ENCODE measurements at places on chromosomes 12 and 14.
A peak's percentile ranks its signal among the peaks of the same experiment; 100 is the strongest.

DNA sequence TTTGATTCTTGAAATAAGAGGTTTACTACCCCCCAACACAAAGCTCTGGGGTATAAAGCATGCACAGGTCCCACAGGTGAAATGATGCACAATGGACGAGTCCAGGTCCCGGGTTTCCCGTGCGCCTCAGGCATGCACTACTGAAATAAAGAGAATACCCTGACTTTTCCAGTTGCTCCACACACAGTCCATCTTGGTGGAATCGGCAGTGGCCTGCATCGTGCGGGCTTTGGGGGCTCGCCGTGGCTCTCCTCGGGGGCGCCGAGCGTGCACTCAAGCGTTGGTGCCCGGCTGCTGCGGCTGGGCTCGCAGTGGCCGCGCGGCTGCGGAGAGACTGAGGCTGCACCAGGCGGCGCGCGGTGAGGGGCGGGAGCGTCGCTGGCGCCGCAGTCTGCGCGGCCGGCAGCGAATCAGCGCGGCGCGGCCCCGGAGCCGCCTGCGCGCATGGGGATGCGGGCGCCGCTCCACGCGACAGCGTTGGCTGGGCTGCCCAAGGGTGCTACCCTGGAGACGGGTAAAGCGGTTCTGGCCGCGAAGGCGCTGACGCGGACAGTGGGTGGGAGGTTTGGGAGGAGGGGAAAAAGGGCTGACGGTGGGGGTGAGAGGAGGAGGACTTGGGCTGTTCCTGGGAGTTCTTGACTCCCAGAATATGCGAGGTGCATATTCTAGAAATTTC, 53.8 kb upstream of the CCDC175 start:
- no peak for DNase-seq

GRCh38 chr14:26845151-26845818, 247.5 kb upstream of the NOVA1 start:
- no peak for DNase-seq

DNA sequence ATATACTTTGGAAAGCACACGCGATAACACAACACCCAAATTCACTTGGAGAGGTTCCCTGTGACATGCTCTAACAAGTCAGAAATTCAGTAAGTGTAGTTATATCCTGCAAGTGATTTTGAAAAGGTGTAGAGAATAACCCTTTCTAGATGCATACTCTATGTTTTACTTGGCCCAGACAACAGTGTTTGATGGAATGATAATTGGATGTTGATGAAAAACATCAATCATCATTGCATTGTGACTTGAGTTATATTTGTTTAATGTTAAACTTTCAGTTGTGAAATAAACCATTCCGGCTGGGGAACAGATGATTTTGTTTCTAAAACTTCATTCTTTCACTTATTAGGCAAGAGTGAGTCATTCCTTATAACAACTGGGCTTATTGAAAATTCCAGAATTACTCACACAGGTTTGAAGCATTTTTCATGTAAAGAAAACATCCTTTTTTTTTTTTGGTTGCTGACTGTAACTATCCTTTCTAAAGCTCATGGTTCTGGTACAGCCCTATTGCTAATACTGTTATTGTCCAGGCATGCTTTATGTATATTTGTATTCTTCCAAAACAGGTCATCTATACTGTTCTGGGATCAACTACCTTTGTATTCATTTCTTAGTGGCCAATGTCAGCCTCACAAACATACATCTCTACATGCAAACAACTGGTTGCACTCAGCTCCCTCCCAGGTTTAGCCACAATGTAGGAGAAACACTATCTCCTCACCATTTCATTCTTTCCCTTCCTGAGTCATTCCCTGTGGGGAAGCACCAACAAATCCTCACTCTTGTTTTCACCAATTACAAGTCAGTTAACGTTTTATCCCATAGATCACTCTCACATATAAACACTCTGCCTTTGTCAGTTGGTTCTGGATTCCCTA, 121.2 kb upstream of the LRIG3 start:
- DNase-seq, result no peak

GRCh38 chr12:41743835-41744234, 400.8 kb downstream of the GXYLT1 start:
- no peak for DNase-seq

DNA sequence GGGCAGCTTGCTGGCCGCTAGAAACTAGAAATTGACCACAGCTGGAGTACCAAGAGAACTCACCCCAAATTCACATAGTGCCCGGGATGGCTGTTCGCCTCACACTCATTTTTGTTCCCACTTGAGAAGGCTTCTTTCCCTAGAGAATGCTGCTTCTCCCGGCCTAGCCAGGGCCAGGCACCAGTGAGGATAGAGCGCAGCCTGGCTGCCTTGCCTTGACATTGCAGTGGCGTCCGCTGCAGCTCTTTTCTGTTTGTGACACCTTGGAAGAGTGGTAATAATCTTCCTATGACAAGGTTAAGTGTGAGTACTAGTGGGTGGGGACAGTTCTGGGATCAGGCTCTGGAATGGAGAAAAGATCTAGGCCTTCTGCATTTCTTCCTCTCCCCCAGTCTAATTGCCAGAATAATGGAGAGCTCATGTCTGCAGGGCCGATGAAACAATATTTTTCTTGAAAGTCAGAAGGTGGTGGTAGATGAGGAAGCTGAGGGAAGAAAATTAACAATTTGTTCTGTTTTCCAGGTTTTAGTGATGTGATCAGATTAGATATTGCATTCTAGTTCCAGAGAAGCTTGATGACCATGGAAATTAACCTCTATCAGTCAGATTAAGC, 3.7 kb downstream of the TMEM253 start:
- DNase-seq, result peak; percentile 42

DNA sequence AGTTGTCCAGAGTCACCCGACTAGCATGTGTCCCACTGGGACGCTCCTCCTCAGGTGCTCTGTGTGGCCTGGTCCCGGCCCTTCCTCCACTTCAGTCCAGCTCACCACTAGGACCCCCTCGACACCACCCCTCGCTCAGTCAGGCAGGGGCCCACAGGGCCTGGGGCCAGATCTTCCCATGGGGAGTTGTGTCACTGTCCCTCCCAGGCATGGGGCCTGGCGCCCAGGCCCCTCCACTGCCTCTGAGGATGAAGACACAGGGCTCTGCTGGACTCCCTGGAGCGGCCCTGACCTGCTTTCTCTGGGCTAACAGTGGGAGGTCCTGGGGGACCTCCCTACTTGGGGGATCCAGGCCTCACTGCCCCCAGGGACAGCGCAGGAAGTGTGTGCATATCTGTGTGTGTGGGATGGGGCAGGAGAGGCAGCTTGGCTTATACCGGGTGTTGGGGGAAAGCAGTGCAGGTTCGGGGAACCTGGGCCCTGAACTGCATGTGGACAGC, 43.8 kb downstream of the KRT80 start:
- no peak for DNase-seq

DNA sequence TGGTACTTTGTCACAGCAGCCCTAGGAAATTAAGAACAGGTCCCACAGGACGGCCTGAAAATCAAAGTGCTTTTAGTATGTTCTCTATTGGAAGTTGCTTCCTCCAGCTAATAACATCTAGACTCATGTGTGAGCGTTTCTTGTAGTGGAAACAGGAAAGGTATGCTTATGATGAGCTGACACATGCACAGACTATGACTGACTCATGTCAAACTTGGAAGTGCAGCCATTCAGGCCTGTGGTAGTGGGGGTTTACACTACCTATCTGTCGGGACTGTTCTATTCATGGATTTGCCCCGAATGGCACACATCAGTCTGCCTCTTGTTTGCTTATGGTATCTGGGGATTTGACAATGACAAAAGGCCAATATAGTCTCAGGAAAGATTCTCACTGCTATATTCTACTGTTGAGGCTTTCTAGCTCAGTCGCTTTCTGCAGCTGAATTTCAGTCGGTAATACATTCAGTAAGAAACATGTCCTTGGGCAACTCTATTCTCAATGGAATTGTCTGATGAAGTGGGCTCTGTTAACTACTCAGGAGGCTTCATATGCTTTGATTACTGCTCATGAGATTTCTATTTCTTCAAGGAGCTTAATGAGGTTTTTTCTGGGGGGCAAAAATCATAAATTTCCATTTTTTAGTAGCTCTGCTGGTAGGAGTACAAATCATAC, 270.3 kb upstream of the DAAM1 start:
- DNase-seq, result no peak
